ENCODE measurements at places on chromosomes 3 and 15.

- DNase-seq: no peak
Observed at GRCh38 chr3:69088063-69088462, 3.3 kb downstream of the ARL6IP5 start.

DNA sequence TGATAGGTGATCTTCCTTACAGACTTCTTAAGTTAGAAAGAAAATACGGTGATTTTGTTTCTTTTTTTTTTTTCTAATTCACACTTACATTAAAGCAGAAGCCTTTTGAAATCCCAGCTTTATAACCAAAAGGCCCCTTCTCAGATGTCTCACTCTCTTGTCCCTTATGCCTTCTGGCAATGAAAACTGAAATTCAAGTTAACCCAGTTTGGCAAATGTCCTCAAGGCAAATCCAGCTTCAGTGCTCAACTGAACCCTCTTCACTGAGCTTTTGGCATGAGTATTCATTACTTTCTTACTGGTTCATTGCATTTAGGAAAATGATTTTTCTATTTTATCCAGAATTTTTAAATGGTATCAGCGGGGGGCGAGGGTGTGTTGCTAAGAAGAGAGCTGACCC lies 17.0 kb downstream of the PLCH1 start:
- no peak for DNase-seq

- DNase-seq: no peak
Observed at GRCh38 chr3:177231242-177231641, 34.0 kb upstream of the TBL1XR1 start.

DNA sequence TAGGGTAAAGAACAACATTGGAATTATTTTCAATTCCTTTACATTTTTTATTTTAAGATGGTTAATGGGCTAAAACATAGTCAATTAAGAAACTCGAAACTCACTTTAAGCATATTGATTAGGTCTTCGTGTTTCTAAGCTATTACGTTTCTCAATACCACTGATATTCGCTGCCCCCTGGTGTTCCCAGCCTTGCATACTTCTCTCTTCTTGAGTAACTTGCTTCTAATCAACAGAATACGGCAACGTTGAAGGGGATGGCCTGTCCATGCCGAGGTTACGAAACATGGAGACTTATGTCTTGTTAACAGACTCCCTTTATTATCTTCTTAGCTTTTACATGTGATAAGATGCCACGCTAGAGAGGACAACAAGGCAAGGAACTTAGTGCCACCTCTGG lies 43.6 kb downstream of the ROBO1 start:
- DNase-seq: no peak

GRCh38 chr3:160006282-160007163 lies 17.9 kb downstream of the IL12A start:
- DNase-seq: peak; percentile 19

DNA sequence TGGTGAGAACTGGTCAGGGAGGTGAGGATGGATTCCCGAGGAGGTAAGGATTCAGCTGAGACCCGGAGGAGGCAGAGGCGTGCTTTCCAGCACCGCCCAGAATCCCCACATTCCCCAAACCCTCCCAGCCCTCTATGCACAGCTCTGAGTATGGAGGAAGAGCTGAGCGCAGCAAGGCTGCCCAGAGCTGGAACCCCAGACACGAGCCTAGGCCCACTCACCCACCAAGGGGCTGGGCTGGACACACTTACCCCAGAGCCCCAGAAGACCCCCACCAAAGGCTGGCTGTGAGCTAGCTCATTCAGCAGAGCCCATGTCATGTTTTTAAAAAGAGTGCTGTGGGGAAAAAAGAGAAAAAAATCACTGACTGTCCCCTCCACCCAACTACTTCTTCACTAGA lies 271.5 kb downstream of the XXYLT1 start:
- DNase-seq: no peak

GRCh38 chr3:196388956-196389355 lies 43.3 kb downstream of the UBXN7 start:
- no peak for DNase-seq

DNA sequence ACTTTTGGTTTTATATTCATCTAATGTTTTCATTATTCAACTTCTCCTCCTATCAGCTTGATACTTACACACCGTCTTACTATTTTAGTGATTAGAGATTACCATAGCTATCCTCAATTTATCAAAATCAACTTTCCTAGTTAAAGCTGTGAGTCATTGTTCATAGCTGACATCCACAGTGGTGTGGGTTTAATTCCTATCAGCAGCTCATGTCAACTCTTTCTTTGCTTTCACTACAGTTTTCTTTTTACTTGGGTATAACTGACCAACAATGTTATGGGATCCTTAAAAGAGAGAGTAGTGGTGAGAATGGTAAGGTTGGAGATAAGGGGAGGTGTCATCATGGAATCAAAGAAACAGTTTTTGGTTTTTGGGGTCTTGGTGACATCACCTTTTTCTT lies 112.7 kb downstream of the NFKBIZ start:
- DNase-seq: no peak

DNA sequence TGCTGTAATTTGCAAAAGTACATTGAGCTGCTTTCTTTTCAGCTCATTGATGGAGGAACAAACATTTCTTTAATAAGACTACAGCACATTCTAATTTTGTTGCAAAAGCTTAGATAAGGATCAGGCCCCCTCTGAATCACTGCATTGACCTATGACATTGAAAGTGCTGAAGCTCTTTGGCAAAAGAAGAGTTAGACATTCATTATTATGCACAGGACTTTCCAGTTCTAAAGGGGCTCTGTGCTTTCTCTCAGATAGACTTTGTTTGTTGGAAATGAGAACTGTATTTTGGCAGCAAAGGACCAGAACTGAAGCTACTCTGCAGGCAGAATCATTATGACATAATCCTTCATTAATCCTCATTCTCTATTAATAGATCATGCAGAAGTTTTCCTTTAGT lies 252.9 kb upstream of the SOX2 start:
- no peak for DNase-seq

- DNase-seq: no peak
Observed at GRCh38 chr3:78026318-78026828, 986.5 kb downstream of the ROBO2 start.

DNA sequence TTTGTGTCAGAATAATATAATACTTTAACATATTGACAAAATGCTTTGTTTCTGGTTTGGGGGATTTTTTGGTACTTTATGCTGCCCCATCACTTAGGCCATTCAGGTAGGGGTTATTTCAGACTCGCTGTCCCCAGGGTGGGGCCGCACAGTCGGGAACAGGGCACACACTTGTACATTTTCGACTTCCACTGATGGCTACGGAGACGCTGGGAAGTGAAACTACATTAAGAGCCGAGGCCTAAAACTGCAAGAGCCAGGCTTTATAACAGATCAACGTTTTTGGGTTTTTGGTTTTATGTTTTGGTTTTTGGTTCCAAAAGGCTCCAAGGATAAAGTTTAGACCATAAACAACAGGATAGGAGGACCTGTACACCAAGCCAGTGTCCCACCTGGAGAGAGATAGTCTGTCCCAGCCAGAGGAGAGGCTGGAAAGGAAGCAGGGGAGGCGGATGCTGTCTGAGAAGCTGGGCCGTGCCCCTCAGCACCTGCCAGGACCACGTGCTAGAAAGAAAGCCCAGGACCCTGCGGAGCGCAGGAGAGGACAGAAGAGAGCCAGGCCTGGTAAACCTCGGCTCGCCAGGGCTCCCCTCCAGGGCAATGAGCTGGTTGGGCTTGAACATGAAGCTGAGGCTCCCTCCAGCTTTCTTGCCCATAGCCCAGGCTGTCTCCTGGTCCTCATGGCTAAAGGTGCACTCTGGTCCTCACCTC lies 111.7 kb downstream of the CHSY1 start:
- DNase-seq: no peak

- no peak for DNase-seq
Observed at GRCh38 chr3:175988401-175988800, 1129.3 kb downstream of the NAALADL2 start.

DNA sequence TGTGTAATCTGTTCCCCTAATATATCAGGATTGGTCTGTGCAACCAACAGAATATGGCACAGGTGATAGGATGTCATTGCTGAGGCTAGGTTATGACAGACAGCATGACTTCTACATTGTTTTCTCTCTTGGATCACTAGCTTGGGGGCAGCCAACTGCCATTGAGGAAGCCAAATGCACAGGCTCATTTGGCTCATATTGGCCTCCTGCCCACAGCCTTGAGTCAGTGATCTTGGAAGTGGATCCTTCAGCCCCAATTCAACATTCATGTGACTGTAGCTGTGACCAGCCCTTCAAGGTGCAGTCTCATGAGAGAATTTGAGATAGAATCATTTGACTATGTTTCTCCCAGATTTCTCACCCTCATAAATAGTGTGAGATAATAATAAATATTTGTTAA lies 675.6 kb downstream of the GRM7 start:
- no peak for DNase-seq

DNA sequence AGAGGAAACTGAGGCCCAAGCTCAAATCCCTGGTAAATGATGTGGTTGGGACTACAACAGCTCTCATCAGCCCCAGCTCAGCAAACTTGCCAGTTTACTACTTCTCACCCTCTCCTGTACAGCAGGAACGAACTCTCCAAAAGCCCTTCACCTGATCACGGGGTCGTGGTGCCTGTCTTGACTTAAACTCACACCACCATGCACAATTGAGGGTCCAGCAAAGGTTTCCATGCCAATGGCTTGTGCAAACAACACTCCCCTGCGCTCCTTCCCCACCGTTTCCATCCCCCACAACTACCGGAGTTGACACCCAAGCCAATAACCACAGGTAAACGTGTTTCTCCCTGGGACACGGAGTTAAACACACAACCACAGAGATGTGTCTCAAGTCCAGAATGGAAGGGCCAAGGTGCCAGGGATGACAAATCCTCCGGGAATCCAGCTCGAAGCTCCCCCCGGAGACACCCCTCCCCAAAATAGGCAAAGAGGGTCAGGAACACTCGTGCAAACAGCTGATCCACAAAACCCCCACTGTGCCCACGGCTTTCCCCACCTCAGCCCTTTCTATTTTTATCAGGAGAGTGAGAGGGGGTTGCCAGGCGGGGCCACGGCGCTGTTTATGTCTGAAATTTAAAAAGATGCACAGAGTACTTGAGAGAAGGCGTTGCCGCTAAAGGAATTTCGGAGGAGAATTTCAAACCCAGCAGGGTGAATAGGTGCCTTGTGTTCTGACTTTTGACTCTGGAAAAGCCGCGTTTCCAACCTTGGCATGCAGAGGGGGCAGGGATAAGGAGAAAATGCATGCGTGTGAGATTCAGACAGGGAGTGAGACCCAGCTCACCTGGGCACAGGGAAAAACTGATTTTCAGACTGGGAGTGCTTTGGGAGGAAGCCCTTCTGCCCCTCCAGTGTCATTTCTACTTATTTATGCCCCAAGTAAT lies 10.6 kb upstream of the ACAN start:
- no peak for DNase-seq

- DNase-seq: no peak
Observed at GRCh38 chr15:67101911-67102598, 36.7 kb downstream of the SMAD3 start.

DNA sequence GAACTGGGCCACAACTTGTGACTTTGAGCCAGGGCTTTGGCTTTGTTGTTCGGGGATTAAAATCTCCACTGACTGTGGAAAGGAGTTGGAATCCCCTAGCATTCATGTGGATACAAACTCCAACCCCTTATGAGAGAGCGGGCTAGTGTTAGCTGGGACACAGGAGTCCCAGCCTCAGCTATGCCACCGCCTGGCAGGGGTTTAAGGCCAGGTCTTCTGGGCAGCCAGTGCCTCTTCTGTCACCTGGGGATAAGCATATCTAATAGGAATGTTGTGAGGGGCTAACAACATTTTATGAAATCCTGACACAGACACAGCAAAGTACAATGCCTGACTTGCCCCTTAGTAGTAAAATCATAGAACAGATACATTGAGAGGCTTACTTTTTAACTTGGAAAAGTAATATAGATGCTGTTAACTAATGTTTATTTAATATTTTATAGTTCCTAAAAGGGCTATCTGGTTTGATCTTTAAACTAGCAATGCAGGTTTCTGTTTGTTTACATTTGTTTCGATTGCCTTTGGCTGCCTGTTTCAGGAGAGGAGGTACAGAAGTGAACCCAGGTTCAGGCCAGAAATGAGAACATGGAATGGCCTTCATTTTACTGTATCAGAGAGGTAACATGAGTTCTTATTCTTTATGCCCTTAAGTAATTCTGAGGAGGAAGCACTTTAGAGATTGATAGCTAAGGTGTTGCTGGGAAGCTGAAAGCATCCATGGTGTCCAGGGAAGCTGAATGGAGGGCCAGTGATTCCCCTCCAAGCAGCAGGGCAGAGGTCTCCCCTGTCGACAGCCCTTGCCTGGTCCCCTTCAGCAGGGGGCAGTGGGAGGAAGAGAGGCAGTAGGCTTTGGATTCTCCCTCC lies 8.7 kb downstream of the GPR160 start:
- DNase-seq: no peak

- DNase-seq: no peak
Observed at GRCh38 chr3:160259589-160259988, 34.4 kb downstream of the C3orf80 start.

GRCh38 chr3:64440498-64440897 lies 215.2 kb upstream of the PRICKLE2 start:
- no peak for DNase-seq

GRCh38 chr15:101121511-101122090 lies 130.2 kb downstream of the CHSY1 start:
- DNase-seq: no peak

- no peak for DNase-seq
Observed at GRCh38 chr3:109211941-109212340, 75.4 kb downstream of the C3orf85 start.

DNA sequence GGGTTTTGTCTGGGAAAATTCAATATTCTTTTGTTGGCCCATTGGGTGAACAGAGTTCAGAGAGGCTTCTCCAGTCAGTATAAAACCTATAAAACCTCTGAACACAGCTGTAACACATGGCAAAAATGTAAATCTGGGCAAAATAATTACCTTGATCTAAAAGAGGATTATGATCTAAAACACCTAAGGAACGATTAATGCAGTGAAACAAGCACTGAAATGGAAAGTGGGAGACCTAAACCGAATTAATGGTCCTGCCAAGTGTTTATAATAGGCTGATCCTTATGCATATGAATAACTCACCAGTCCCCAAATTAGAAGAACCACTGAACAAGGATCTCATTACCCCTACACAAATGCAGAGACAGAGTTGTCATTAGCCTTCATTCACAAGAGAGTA lies 32.6 kb downstream of the AVEN start:
- DNase-seq: no peak

- no peak for DNase-seq
Observed at GRCh38 chr3:49004352-49005302, 2.6 kb upstream of the WDR6 start.

DNA sequence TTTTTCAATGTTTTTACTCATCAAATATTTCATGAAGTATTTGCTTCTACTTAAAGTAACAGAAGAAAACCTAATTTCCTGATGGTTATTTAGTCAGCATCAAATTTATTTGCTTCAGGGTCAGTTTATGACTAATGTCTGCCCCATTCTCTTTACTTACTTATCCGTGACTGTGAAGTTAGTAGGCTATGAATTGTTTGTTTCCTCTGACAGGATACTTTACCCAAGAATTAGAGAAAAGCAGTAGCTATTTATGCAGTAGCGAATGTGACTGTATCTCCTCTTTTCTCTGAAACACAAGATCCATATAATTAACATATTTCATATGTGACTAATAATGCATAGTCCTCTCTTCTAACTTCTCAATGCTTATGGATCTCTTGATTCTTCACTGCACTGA lies 329.9 kb upstream of the ROBO1 start:
- DNase-seq: no peak

- DNase-seq: no peak
Observed at GRCh38 chr3:187610981-187611511, 59.1 kb downstream of the SST start.

- no peak for DNase-seq
Observed at GRCh38 chr3:194585880-194586281, 47.3 kb downstream of the TMEM44 start.
